Mucosa of descending colon (tissue), 3 donors: ENCODE measurements at places on chromosomes 16 and 17. TPM values are rescaled to one million over a fixed set of nuclear protein-coding genes. Genes with fewer than 3 reads are reported as not detected.

DNA sequence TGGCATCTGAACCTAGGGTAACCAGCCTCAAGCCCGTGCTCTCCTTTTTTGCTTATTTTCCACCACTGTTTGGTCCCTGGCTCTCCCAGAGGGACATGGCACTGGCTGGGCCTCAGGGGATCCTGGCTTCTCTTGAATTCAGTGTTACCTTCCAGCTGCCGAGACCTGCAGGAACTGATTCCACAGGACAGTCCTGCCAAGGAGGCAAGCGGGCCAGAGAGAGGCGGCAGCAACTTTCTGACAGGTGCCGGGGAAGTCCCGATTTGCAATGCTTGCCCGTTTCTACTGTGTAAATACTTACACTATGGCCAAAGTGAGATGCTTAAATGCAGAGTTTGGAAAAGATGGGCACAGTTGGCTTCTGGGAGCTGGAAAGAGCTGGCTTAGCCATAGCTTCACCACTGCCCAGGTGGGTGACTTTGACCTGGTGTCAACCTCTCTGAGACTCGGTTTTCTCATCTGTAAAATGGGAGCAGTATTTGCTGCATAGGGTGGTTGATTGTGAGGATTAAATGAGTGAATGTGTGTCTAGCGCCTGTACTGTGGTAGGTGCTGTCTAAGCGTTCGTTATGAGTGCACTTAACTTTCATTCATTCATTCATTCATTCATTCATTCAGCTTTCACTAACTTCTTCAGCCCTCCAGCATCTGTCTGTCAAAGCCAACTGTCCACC is 124.9 kb downstream of the CMIP start:
- no peak for DNase-seq

- DNase-seq: no peak
Observed at GRCh38 chr17:54196751-54197150, 374.0 kb downstream of the KIF2B start.

- DNase-seq: no peak
Observed at GRCh38 chr17:19763416-19763815, 15.3 kb upstream of the ALDH3A1 start.

PDILT gene
- not detected for total RNA-seq

DNA sequence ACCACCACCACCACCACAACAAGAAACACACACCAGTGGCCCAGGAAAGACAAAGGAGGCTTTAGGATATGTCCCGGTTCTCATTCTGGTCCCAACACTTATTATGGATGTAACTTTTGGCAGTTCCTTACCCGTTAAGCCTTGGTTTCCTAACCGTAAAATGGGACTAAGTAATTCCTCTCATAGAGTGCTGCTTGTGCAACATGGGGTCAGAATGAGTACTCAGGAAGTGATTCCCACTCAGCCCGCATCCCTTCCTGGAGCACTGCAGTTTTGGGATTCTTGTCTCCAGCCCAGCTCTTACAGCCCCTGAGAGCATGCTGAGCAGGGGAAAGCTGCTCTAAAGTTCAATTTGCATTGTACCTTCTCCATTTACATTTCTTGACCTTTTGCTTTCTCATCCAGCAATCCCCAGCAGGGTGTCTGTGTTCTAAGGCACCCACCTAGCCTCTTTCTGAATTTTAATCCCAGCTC is 262.6 kb downstream of the PRKCA start:
- no peak for DNase-seq

DNA sequence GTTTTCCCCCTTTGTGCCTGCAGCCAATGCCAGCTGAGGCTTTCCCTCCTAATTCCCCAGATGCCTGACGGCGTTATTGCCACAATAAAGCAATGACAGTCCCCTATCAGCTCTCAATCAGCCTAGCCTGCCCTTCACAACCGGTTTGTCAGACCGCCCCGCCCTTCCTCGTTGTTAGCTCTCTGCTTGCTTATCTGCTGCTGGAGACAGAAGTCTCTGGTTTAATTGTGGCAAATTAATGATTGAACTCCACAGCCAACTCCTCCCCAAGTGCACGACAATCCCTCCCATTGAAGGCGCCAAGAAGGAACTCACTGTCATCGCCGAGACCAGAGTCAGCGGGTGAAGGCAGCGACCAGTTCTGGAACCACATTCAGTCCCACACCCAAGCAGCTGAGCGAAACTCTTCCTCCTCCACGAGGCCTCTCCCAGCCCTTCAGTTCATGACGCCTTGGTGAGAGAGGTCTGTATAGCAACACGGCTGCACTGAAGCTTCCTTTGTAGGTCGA is 474.4 kb downstream of the SLC39A11 start:
- DNase-seq: peak; percentile 93

DNA sequence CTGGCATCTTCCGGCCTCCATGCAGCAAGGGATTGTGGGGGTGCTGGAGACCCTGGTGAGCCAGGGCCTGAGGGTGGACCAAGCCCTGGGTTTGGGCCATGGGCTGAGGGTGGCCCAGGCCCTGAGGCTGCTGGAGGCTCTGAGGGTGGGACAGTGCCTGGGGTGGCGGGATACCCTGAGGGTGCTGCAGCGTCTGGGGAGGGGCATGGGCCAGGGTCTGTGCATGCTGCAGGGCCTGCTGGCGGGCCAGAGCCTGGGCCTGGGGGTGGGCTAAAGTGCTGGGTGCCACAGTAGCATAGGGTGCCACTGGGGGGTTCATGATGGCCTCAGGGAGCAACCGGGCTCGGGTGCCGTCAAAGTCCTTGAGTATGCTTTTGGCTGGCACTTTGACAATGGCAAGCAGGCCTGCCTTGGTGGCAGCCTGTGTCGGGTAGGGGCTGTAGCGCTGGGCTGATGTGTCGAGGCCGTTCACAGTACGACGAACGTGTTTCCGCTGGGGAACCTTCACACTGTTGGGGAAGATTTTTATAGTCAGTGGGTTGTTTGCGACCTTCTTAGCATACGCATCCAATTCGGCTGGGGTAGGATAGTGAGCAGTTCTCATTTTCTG is 15.6 kb downstream of the TRAF4 start:
- DNase-seq: no peak

GRCh38 chr17:69103557-69104233 is 38.0 kb downstream of the ABCA6 start:
- no peak for DNase-seq

COQ9 gene
- total RNA-seq: 147 TPM

DNA sequence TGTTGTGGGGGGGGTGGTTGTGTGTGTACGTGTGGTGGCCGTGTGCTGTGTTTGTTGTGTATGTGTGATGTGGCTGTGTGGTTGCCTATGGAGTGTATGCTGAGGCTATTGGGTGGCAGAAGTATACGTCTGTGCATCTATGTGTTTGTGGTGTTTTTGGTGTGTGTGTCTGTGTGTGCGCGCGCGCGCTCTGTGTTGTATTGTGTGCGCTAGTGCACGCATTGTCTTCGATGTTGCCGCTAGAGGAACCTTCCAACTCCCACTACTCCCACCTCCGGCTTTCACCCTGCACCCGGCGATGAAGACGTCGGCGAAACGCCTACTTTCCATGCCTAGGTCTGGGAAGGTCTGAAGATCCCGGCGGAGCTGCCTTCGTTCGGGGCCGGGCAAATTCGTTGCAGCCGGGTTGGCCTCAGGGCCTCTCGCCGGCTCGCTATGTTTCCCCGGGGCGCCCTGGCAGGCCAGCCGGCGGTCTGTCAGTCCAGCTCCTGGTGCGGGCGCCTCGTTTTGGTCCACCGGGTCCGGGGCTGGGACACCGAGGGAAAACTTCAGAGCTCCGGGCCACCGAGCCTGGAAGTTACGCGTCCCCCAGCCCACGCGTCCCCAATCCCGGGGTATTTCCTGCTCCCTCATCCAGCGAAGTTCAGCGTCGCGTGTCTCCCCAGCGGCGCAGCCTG is 5.2 kb upstream of the DLX4 start:
- no peak for DNase-seq

DNA sequence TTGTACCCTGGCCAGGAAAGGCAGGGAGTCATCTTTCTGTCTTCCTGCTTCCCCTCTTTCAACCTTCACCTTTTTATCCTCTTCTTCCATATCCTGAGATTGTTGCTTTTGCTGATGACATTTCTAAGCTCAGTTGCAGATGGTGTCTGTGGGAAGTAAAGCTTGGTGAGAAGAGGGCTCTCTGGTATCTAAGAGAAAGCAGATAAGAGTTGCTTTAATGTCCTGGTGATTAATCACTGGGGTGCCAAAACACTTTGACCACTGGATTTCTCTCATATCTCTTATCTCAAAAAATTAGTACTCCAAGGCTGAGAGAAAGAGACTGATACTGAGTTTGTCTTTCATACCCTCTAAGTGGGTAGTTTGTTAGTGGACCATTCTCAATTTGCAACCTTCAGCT is 71.3 kb downstream of the NEUROD2 start:
- no peak for DNase-seq

DNA sequence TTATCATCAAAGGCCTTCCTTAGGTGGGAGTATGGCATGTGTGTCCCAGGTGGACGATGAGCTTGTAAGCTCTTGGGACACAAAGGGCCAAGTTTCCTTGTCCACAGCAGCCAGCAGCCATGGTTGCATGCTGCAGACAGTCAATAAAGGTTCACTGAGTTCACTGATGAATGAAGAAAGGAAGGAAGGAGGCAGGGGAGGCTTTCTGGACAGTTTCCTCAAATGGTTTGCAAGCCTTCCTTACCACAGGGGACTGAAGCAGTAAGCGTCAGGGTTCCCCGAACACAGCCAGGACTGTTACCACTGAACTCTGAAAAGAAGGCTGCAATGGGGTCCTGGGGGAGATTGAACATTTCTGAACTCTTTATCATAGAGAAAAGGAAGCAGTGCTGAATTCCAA is 111.1 kb downstream of the GAS7 start:
- no peak for DNase-seq

- DNase-seq: no peak
Observed at GRCh38 chr17:11499881-11500280, 98.4 kb upstream of the DNAH9 start.

NOMO2 gene
- total RNA-seq: 81.2 TPM

GRCh38 chr17:60557805-60558204 is 31.8 kb upstream of the APPBP2 start:
- DNase-seq: no peak

TNFSF13 gene
- 74.6 TPM for total RNA-seq

DNA sequence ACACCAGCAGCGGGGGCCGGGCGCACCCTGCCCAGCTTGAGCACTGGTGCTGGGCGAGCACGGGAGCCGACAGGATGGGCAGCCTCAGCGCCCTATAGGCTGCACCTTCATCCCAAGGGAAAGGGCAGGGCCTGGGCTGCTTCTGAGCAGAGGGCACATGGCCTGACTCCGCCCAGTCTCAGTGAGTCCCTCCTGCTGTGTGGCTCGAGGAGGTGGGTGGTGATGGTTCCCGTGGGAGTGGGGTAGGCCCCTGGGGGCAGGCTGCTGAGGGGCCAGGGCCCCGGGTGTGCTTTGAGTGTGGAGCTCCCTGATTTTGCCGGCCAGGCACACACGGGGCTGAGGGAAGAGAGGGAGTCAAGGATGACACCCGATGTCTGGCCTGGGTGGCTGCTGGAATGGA is 37.9 kb downstream of the TSC2 start:
- no peak for DNase-seq

TOP2A gene
- 50.1 TPM for total RNA-seq

DNA sequence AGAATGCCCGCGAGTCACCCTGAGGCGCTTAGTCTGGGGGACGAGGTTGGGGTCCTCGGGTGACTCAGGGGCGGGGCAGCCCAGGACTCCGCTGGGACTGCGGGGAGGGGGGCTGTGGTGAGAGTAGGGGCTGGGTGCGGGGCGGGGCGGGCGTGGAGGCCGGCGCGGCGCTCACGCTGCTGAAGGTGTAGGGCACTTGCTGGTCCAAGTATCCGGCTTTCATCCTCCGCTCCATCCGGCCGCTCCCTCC is 832 bp downstream of the ETV4 start:
- peak; percentile 33 for DNase-seq

- no peak for DNase-seq
Observed at GRCh38 chr16:89953671-89954406, 5.3 kb downstream of the DEF8 start.

NOD2 gene
- 2.4 TPM for total RNA-seq

KRT16 gene
- total RNA-seq: not detected

GRCh38 chr17:2376107-2376506 is 24.8 kb downstream of the MNT start:
- DNase-seq: no peak

DNA sequence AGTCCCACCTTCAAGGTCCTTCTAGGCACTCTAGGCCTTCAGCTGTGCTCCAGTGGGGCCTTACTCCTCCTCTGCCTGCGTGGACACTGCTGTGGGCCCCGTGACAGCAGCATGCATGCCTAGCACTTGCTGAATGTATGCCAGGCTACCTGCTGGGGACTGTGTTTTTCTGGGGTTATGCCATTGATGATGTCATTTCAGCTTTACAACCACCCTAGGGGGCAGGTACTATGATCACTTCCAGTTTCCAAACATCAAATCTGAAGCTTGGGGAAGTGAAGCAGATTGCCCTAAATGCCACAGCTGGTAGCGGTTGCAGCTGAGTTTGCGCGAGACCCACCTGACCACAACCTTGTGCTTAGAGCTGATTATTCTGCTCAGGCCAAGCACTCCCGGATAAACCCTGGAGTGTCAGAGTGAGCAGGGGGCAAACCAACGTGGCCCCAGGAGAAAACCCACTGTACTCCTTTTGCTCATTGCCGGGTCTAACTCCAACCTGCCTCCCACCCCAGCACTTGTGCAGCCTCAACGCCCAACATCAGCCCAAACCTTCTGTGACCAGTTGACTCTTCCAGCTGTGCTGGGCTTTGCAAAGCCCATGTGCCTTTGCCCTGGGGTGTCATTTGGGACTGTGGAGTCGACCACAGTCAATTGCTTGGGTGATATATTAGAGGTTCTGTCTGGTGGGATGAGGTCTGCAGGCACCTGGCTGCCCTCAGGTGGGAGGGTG is 168.4 kb downstream of the ENGASE start:
- DNase-seq: peak; percentile 13

DNA sequence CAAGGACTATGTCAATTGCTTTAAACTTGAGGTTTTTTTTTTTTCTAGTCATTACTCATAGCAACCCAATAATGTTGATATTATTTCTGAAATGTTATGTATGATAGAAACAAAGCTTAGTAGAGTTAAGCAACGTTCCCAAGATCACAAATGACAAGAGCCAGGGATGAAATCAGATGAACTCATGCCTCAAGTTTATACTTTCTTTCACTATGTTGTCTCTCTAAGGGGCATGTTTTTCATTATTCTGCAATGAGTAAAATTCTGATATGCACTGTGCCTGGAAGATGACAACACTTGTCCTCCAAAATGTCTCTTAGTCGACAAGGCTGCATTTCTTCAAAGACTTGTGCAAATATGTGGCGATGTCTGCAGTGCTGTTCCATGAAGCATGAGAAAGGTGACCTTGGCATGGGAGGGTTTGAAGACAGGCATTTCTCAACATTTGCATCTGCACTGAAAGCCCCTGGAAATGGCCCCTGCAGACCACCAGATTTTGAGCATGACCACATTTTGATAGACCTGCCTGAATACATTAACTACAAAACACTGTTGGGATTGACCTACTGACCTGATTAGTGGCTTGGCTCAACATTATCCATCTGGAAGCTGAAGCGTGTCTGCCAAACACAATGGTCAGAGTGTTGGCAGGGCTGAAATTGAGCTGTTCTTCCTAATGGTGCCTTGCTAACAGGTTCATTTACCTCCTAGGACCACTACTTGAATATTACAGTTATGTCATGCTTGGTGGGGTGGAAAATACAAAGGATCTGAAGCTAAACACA is 1027.5 kb downstream of the CDH11 start:
- no peak for DNase-seq
